ENCODE measurements at places on chromosomes 4 and X.

GRCh38 chrX:53511322-53511721, 77.2 kb upstream of the HSD17B10 start:
- no peak for DNase-seq

GRCh38 chr4:174120446-174121295, 162.8 kb downstream of the FBXO8 start:
- no peak for DNase-seq

GRCh38 chr4:114028071-114028470, 48.6 kb upstream of the ARSJ start:
- DNase-seq: no peak

DNA sequence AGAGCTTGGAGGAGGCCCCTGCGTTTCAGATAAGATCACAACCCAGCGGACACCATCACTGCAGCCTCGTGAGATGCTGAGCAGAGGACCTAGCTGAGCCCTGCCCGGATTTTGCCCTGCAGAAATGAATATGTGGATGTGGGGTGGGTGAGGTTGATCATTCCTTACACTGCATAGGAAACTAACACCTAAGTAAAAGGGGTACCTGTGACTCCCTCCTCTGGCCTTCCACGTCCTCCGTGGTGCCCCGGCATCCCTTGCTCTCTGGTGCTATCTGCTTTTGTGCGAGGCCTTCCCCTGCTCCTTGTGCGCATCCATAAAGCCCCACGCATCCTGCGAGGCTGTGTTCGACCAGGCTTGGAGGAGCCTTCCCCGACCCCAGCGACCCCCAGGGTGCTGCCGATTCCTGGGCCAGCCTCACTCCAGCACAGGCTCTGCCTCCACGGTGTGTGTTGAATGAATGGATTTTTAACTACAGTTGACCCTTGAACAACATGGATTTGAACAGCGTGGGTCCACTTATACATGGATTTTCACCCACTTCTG, 25.6 kb upstream of the GPR78 start:
- DNase-seq: no peak

DNA sequence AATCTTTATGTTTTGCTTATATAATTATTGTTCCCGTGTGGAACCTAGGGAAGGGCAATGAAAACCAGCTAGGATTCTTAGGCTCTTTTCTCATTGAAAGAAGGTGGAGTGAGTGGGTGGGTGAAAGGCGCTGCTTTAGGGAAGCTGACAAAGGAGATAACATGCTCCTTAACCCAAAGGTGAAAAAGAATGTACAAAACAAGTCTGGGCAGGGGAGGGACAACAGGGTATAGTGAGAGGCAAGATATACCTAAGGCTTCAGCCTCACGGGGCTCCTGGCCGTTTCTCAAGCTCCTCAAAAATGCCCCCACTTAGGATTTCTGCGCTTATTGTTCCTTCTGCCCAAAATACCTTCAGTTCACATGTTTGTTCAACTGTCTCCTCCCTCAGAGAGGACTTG, 1.8 kb downstream of the SH2D1A start:
- no peak for DNase-seq

DNA sequence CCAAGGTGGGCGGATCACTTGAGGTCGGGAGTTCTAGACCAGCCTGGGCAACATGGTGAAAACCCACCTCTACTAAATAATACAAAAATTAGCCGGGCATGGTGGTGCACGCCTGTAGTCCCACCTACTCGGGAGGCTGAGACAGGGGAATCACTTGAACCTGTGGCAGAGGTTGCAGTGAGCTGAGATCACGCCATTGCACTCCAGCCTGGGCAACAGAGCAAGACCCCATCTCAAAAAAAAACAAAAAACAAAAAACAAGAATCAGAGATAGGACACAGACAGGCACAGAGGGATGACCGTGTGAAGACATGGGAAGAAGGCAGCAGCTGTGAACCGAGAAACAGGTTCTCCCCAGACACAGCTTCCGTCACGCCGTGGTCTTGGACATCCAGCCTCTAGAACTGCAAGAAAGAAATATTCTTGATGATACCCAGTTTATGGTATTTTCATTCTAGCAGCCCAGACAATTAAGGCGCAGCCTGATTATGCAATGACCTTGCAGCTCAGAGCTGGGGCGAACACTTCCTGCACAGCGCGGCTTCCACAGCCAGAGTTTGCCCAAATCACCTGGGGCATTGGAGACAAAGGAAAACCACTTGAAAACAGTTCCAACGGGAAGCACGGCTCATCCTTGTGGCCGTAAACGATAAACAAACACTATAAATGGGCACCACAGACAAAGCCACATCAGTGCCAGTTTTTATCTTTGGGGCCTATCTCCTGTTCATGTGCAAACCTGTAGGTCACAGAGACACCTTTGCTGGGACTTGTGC, 4.2 kb upstream of the ARSD start:
- no peak for DNase-seq

- no peak for DNase-seq
These were observed 32.8 kb downstream of the ELOVL6 start for GRCh38 chr4:110165382-110166286.

DNA sequence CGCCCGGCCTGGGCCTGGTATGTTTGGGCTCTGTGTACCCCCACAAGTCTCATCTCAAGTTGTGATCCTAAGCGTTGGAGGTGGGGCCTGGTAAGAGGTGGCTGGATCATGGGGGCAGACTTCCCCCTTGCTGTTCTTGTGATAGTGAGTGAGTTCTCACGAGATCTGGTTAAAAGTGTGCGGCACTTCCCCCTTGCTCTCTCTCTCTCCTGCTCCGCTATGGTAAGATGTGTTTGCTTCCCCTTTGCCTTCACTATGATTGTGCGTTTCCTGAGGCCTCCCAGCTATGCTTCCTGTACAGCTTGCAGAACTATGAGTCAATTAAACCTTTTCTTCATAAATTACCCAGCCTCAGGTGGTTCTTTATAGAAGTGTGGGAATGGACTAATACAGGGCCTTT, 53.0 kb downstream of the CHST7 start:
- DNase-seq: no peak

DNA sequence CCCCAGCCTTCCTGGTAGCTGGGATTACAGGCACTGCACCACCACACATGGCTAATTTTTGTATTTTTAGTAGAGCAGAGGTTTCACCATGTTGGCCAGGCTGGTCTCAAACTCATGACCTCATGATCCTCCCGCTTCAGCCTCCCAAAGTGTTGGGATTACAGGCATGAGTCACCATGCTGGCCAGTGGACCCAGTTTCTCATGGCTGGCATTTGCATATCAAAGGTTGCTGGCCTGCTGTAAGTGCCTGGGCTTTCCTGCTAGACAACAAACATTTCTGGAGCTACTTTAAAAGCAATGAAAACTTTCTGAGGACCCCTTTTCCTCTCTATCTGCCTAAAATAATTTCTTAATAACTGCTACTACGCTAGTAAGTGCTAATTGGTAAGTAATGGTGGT, 228.2 kb downstream of the PCDH10 start:
- DNase-seq: no peak

Data from osteocyte (in vitro differentiated cells).